ENCODE measurements at places on chromosomes 1 and 21. TPM values are rescaled to one million over a fixed set of nuclear protein-coding genes. Genes with fewer than 3 reads are reported as not detected.

DNA sequence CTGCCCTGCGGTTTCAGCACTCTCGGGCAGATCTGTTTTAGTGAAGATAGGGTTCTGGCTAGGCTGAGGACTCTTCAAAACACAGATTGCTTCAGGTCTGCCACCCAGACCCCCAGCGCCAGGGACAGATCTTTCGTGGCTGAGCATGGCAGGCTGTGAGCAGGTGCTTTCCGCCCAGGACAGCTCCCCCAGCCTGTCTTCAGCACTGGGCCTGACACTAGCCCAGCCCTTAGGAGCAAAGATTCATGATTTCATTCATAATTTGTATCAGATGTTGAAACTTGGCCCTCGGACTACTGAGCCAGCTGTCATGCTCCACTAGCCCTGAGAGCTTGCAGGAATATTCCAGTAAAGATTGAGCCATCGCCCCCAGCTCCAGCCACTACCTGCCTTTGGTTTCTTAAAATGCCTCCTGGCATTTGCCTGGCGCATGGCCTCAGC, 5.9 kb downstream of the ADPRS start:
- H3K4me1 ChIP-seq, result peaks cover 5% of the 10 kb centered on the region
- no peak overlapping the region for H3K4me3 ChIP-seq
- DNase-seq, result no peak
- no peak overlapping the region for H3K27ac ChIP-seq

- no peak for DNase-seq
- no peaks in the 10 kb centered on the region for H3K36me3 ChIP-seq
- no peak overlapping the region for H3K27ac ChIP-seq
- H3K4me1 ChIP-seq, result no peaks in the 10 kb centered on the region
- no peak overlapping the region for H3K4me3 ChIP-seq
Observed at GRCh38 chr21:44602463-44602850, 2.1 kb downstream of the KRTAP10-7 start.

DNA sequence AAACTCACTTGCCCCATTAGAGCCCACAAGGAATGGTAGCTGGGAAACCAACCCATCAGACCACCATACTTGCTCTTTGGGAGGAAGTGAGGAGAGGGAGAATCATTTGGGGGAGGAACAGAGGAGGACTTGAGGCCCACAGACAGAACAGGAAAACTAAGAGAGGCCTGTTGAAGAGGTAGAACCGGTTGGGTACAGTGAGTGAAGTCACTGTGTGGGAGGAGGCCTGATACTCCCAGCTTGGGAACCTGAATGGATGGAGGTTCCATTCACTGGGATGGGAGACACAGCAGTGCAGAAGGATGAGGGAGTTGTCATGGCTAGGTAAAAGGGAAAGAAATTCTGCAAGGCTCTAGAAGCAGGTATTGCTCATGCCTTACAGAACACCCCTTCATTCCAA, 63.4 kb upstream of the PSEN2 start:
- no peaks in the 10 kb centered on the region for H3K27me3 ChIP-seq
- DNase-seq, result no peak
- H3K36me3 ChIP-seq, result no peaks in the 10 kb centered on the region

DNA sequence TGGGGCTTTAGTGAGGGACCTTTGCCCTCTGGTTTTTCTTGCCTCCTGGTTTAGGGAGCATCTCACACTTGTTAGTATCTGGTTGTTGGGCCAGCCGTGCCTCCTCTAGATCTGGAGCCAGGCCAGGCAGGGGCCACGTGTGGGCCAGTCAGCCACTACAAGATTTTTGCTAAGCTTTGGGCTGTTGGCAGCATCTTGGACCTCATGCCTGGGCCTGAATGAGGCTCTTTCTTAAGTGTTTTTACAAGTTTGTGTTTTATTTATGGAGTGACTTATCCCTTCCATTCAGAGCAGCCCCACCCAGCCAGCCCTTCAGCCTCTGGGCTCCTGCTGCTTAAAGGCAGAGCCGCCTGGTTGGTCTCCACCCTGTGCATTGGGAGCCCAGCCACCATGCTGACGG, 1.6 kb upstream of the SH3BGRL3 start:
- H3K27me3 ChIP-seq, result no peaks in the 10 kb centered on the region
- DNase-seq, result peak; percentile 63

- no peak for DNase-seq
- H3K27ac ChIP-seq, result no peak overlapping the region
- H3K4me3 ChIP-seq, result no peak overlapping the region
- peaks cover 8% of the 10 kb centered on the region for H3K4me1 ChIP-seq
- H3K27me3 ChIP-seq, result peaks cover under 1% of the 10 kb centered on the region
Observed at GRCh38 chr1:214004014-214004413, 16.2 kb downstream of the PROX1 start.

DNA sequence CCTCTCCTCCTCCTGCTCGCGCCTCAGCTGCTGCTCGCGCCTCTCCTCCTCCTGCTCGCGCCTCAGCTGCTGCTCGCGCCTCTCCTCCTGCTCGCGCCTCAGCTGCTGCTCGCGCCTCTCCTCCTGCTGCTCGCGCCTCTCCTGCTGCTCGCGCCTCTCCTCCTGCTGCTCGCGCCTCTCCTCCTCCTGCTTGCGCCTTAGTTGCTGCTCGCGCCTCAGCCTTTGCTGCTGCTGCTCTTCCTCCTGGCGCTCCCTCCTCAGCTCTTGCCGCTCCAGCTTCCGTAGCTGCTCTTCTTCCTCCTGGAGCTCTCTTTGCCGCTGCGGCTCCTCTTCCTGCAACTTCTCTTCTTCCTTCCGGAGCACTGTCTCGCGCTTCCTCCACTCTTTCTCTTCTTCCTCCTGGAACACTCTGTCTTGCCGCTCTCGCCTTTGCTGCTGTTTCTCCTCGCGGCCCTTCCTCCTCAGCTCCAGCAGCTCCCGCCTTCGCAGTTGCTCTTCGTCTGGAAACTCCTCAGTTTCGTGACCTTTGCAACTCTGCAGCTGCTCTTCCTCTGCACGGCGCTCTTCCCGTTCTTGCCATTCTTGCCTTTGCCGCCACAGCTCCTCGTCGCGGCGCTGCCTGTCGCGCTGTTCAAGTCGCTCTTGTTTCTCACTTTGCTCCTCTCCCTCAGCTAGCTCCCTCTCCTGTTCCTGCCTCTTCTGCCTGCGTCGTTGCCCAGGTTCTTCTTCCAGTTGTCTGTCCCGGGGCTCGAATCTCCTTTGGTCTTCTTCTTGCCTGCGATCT, 3.0 kb downstream of the TCHH start:
- H3K27ac ChIP-seq, result no peak overlapping the region
- H3K4me3 ChIP-seq, result peak overlapping the region; percentile 38
- DNase-seq, result peak; percentile 26
- peaks cover 22% of the 10 kb centered on the region for H3K4me1 ChIP-seq
- H3K36me3 ChIP-seq, result no peaks in the 10 kb centered on the region

DNA sequence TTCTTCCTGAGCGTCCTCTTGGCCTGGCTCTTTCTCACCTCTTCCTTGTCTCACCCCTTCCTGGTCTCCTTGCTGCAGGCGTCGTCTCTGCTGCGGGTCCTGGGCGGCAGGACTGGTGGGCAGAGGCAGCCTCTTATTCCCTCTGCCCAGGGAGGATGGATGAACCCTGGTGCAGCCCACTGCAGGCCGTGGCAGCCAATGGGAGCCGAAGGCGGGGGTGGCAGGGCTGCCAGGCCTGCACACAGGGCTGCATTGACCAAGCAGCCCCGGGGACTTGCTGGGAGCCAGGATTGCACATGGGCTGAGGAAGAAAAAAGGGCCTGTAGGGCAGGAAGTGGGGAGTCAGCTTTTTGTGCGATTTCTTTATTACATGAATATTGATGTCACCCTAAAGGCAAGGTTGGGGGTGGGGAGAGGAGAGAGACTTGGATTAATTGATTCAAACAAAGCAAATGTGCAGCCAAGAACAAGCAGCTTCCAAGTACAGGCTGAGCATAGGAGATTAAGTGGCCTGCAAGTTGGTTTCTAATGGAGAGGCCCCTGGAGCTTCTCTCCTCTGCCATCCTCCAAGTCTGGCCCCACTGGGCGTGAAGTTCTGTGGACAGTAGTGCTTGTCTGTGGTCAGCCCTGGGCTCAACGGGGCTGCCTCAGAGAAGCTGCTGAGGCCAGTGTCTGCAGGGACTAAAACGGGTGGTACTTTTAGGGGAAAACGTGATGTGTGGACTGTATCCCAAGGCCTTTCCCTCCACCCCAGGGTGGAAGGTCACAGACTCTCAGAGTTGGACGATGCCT, at the start of gene S100B:
Gene S100B (minus strand): TSS at position 108 of the 792 bp plus-strand sequence. CDS start 2,667 bp downstream, outside the sequence.
- H3K36me3 ChIP-seq, result no peaks in the 10 kb centered on the region
- H3K4me3 ChIP-seq, result no peak within 1 kb of the TSS
- peaks cover 3% of the 10 kb centered on the region for H3K27me3 ChIP-seq
- no peak within 1 kb of the TSS for H3K27ac ChIP-seq
- no peak for DNase-seq

Gene AADACL3
- total RNA-seq, result not detected
